ENCODE measurements at places on chromosomes 11 and 22.
A peak's percentile ranks its signal among the peaks of the same experiment; 100 is the strongest.

DNA sequence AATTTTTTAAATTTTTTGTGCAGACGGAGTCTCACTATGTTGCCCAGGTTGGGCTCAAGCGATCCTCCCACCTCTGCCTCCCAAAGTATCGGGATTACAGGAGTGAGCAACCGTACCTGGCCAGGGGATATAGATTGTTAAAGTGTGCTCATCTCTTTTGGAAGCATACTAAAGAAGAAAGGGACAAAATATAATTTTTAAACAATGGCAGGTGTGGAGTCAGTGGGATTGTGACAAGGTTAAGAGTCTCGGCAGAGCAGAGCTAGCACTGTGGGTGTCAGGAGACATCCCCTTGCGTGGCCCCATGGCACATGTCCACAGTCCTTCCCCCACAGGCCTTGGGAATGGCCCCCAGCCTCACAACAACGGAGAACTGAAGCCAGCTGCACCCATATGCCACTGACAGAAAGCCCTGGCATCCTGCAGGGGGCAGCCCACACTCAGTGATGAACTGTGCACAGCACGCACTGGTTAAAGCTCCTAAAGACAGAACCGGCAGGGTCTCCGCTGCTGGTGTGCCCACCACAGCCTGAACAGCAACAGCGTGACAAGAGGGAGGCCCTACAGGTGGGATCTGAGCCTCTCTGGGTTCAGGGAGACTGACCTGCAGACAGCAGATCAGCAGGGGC, 29.9 kb downstream of the SERPIND1 start:
- no peak overlapping the region for H3K4me3 ChIP-seq
- no peaks in the 10 kb centered on the region for H3K4me1 ChIP-seq
- H3K27me3 ChIP-seq: no peaks in the 10 kb centered on the region
- no peak overlapping the region for H3K27ac ChIP-seq
- peak; percentile 68 for DNase-seq

DNA sequence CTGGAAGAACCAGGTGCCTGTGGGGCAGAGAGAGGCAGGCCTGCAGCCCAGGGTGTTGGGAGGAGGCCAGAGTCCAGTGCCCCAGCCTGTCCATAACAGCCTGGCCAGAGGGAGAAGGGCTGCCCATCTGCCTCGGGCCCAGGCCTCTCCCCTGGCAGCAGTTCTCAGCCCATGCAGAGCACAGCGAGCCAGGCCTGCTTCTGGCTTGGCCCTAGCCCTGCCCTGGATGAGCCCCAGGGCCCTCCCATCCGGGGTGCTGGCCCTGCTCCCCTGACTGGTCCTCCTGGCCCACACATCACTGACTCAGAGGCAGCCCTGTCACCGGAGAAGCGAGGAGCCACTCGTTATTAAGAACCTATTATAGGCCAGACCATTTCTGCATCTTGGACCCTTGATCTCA, 19.7 kb upstream of the MYRF start:
- H3K27ac ChIP-seq: no peak overlapping the region
- H3K4me1 ChIP-seq: no peaks in the 10 kb centered on the region
- no peak for DNase-seq
- H3K27me3 ChIP-seq: no peaks in the 10 kb centered on the region
- no peak overlapping the region for H3K4me3 ChIP-seq

GRCh38 chr22:36829370-36830002, 12.7 kb upstream of the PVALB start:
- H3K27me3 ChIP-seq: no peaks in the 10 kb centered on the region
- H3K4me1 ChIP-seq: no peaks in the 10 kb centered on the region
- no peak for DNase-seq
- no peaks in the 10 kb centered on the region for H3K36me3 ChIP-seq
- no peak overlapping the region for H3K4me3 ChIP-seq
- H3K27ac ChIP-seq: no peak overlapping the region

GRCh38 chr11:34245041-34245440, 112.8 kb downstream of the ABTB2 start:
- no peak overlapping the region for H3K4me3 ChIP-seq
- no peaks in the 10 kb centered on the region for H3K36me3 ChIP-seq
- peak overlapping the region; percentile 21 for H3K27ac ChIP-seq
- H3K27me3 ChIP-seq: no peaks in the 10 kb centered on the region
- DNase-seq: no peak

DNA sequence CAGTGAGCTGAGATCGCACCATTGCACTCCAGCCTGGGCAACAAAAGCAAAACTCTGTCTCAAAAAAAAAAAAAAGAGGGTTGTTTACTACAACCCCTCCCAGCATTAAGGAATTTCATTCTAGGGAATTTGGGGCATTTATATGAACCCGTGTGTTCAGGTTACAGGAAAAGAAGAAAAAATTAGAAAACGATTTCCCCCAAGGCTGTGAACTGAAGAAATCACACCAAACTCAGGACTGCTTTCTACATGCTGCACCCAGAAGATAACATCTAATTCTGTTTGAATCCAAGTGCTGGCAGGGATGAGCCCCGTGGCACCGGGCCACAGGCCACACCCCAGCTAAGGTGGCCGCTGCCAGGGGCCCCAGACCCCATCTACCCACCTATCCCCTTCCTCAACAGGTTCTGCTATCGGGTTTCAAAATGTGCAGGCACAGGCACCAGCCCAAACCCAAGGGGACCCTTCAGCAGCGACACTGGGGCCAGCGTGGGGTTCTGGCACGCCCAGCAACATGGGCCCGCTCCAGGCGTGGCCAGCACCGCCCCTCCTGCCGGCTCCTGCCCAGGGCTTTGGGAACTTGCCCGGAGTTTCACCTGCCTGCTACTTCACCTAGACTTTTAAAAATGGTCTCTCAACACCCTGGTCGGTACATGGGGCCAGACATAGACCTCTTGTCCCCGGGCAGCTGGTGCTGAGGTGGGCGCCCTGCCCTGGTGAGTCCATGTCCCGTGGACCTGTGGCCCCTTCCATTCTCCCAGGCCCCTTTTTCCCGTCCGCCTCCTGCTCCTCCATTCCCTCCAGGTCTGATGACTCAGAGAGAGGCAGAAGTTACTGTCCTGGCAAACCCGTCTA, 11.8 kb downstream of the CELSR1 start:
- no peaks in the 10 kb centered on the region for H3K27me3 ChIP-seq
- H3K4me3 ChIP-seq: no peak overlapping the region

DNA sequence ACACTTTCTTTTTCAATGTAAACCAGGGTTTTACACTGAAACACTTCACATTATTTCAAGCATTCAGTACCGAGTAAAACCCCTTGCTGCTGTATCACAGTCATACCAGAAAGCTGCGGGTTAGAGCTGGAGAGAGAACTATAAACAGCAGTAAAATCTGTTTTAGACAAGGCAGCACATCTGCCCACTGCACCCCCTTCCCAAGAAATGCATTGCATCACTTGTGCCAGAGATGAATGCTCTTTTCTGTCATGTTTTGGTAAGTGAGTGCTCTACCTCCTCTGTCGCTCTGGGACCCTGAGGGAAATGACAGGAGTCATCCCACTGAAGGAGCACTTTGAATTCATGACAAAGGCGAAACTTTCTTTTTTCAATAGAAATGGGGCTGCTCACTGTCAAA, 107.2 kb downstream of the MAML2 start:
- H3K27me3 ChIP-seq: no peaks in the 10 kb centered on the region
- no peak overlapping the region for H3K27ac ChIP-seq
- no peak for DNase-seq
- no peaks in the 10 kb centered on the region for H3K4me1 ChIP-seq
- no peaks in the 10 kb centered on the region for H3K36me3 ChIP-seq

DNA sequence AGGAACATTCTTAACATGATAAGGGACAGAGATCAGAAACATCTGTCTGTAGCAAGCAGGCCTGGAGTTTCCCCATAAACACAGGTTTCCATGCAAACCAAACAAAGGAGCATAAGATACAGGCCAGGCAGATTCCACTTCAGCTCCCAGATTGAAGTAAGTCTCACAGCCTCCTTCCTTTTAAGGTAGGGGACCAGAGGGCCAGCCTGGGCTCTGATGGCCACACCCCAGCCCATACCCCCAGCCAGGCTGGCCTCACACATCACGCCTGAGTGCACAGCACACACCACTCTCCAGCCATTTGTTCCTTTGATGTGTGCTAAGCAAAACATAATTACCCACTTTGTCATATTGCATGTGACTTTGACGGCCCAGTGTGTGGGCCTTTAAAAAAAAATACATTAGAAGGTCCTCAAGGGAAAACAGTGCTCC, 518.7 kb downstream of the NTM start:
- H3K4me1 ChIP-seq: no peaks in the 10 kb centered on the region
- no peak for DNase-seq
- no peaks in the 10 kb centered on the region for H3K36me3 ChIP-seq
- no peaks in the 10 kb centered on the region for H3K27me3 ChIP-seq
- H3K27ac ChIP-seq: no peak overlapping the region
- no peak overlapping the region for H3K4me3 ChIP-seq

DNA sequence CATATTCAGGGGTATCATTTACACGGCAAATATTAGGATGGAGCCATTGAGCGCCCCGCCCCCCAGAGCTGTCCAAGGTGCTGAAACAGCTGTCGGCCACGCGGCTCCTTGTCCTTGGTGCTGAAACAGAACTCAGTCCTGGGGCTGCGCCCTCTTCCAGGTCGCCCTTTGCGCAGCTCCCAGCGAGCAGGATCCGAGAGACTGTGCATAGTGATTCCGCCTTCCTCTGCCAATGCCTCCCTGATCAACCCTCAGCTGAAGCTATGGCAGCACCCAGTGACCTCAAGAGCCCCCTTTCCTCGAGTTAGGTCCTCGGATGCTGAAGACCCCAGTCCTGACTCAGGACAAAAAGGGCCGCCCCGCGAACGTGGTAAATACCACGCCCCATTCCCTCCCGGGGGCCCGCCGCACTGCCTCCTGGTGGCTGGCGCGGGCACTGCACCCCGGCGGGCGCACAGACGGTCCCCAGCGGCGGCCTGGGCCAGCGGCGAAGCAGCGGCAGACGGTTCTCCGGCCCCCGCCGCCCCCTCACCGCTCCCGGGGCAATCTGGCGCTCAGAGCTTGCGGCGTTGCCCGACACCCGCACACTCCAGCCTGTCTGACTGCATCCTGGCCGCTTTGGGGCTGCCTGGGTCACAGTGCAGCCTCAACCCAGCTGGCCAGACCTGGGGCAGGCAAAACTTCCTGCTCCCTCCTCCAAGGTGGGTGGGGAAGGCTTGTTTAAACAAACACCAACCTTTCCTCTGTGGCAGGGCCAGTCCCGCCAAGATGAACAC, 13.4 kb downstream of the SYT7 start:
- H3K27ac ChIP-seq: no peak overlapping the region
- H3K36me3 ChIP-seq: no peaks in the 10 kb centered on the region
- H3K4me1 ChIP-seq: no peaks in the 10 kb centered on the region
- peak; percentile 88 for DNase-seq
- no peaks in the 10 kb centered on the region for H3K27me3 ChIP-seq

- H3K4me3 ChIP-seq: no peak overlapping the region
- H3K36me3 ChIP-seq: no peaks in the 10 kb centered on the region
- DNase-seq: no peak
- no peaks in the 10 kb centered on the region for H3K4me1 ChIP-seq
- no peaks in the 10 kb centered on the region for H3K27me3 ChIP-seq
- no peak overlapping the region for H3K27ac ChIP-seq
Measured at GRCh38 chr11:15288863-15289262, 174.1 kb downstream of the INSC start.

- H3K4me1 ChIP-seq: peaks cover 12% of the 10 kb centered on the region
- H3K36me3 ChIP-seq: no peaks in the 10 kb centered on the region
- H3K27ac ChIP-seq: no peak overlapping the region
Measured at GRCh38 chr22:29478326-29479276, 1.4 kb upstream of the NEFH start.

DNA sequence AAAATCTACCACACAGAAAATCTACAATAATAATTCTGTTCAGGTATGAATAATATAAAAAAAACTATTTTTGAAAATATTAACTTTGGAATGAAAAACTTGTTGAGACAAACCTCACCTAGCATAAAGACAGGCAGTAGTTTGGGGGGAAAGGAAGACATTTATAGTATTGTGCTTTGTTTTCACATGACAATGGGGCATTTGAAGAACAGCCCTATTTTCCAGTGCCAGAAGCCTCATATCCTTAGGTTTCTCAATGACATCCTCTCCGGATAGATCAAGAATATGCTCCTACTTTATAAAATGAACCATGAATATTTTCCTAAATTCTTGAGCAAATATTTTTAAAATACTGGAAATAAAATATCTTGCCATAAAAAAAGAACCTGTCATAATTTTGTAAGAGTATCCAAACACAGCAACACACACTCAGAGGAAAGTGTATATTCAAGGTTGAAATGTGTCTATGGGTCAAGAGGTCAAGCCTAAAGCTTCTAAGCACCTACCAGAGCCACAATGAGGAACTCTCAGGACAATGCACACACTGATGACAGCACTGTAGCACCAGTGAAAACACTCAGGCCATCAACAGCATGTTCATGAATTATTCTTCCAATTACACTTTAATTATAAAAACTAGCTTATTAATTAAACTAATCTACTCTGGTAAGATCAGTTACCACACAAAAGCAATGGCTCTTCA, 68.7 kb downstream of the MRTFA start:
- H3K27ac ChIP-seq: no peak overlapping the region
- H3K27me3 ChIP-seq: no peaks in the 10 kb centered on the region
- H3K4me1 ChIP-seq: no peaks in the 10 kb centered on the region
- DNase-seq: no peak
- no peak overlapping the region for H3K4me3 ChIP-seq
- H3K36me3 ChIP-seq: no peaks in the 10 kb centered on the region

DNA sequence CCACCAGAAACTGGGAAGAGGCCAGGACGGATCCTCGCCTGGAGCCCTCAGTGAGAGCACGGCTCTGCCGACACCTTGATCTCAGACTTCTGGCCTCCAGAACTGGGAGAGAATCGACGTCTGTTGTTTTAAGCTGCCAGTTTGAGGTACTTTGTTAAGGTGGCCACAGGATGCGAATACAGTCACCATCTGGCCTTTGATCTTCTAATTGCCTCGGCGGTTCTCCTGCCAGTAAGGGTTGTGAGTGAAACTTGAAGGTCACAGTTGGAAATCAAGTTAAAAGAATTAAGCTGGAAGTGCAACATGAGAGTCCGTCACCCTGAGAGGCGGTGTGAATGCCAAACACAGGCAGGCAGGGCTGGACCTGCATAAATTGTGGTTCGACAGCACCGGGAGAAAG, 27.9 kb downstream of the PARVB start:
- H3K4me3 ChIP-seq: no peak overlapping the region
- DNase-seq: no peak
- no peaks in the 10 kb centered on the region for H3K36me3 ChIP-seq
- H3K27me3 ChIP-seq: no peaks in the 10 kb centered on the region
- H3K27ac ChIP-seq: peak overlapping the region; percentile 25

DNA sequence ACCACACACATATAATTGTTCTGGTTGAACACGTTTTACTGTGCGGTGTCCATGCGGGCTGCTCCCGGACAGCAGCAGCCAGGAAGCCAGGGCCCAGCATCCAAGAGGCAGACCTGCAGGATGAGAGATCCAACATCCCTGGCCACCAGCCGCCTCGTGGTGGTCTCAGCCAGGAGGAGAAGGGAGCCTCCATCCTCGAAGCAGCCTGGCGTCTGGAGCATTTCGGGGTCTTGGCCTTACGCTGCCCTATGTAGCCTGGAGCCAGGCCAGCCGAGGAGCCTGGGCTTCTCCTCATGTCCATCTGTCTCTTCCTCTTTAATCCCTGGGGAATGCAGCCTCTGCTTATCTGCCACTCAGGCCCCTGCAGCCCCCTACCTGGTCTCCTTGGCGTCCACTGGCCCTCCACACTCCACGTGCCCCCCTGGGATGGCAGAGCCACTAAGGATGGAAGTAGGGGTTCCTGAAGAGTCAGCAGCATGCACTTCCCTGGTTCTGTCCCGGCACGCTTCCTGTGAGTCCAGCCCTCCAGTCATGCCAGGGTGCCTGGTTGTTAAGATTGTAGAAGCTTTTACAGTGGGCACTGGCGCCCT, 253.2 kb downstream of the TBC1D22A start:
- H3K27me3 ChIP-seq: no peaks in the 10 kb centered on the region
- no peak overlapping the region for H3K27ac ChIP-seq
- DNase-seq: no peak
- H3K4me1 ChIP-seq: no peaks in the 10 kb centered on the region

Measured in liver (tissue), 10 donors.